ENCODE measurements at places on chromosomes 1 and 21.

- DNase-seq, result peak; percentile 5
Measured at GRCh38 chr1:186775881-186776560, 52.7 kb upstream of the PLA2G4A start.

GRCh38 chr1:183263886-183264602, 78.0 kb downstream of the LAMC2 start:
- DNase-seq, result no peak

DNA sequence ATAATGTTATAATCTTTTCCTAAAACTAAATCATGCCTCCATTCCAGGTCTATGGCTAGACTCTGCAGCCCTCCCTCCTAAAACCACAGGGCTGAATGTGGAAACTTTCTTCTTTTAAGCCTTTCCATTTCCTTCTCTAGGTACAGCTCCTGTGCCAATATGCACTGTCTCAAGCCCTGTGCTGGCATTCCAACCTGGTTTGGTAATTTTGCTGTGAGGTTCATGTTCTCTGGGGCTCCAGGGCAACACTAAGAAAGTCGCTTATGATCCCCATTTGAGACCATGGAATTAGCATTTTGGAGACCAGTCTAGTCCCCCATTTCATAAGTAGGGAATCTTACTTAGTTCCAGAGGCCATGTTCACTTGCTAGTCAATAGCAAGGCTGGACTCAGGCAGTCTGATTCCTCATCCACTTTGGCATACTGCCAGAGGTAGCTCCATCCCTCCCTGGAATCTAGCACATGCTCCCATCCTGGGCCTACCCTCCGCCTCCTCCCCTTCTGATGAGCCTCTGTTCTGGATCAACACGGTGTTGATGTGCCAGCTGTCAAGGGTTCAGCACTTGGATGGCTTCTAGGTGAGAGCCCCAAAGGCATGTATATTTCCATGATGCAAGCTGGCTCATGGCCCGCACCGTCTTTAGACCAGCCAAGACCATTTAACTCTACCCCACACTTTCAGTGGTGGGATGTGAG, 36.5 kb downstream of the ZMYND12 start:
- DNase-seq, result no peak

- DNase-seq, result no peak
Measured at GRCh38 chr1:232016616-232017015, 390.0 kb downstream of the DISC1 start.

- no peak for DNase-seq
Measured at GRCh38 chr1:193408782-193409293, 222.4 kb upstream of the B3GALT2 start.

GRCh38 chr1:68745011-68745410, 248.1 kb upstream of the DEPDC1 start:
- no peak for DNase-seq

- DNase-seq, result no peak
Measured at GRCh38 chr1:11874258-11874562, 15.5 kb upstream of the NPPB start.

GRCh38 chr1:14783592-14783886, 185.1 kb downstream of the KAZN start:
- DNase-seq, result no peak

DNA sequence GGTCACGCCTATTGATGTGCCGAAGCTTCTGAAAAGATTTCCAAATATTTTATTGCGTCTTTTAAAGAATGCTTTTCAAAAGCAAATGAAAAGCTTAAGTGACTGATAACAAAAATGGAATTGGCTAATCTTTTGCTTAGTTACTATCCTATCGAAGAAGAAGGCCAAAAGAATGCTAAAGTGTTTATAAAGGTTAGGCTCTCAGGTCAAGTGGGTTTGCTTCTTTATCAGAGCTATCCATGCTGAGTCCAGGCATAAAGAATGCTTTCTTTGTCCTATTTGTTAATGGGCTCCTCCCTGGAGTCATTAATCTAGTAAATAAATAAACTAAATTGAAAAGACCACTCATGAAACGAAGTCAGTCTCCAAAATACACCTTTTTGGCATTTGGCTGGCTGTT, 133.4 kb upstream of the LYPLAL1 start:
- no peak for DNase-seq

DNA sequence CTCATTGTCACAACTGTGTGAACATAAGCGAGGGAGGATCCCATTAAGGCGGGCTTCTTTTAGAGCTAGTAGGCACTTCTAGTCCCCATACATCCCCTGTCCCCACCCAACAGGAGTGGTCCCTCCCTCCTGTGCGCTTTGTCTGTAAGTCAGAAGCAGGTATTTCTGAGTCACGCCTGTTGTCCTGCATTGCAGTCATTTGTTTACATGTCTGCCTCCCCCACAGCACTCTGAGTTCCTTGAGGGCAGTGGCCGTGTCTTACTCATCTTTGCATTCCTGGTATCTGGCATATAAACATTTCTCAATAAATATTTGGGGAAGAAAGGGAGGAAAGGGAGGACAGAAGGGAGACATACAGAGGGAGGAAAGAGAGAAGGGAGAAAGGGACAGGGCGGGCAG, 40.3 kb downstream of the PLEKHA6 start:
- DNase-seq, result peak; percentile 93

- no peak for DNase-seq
Measured at GRCh38 chr1:173445164-173445563, 32.0 kb upstream of the PRDX6 start.

- no peak for DNase-seq
Measured at GRCh38 chr21:44524414-44525371, 15.3 kb downstream of the KRTAP10-1 start.

DNA sequence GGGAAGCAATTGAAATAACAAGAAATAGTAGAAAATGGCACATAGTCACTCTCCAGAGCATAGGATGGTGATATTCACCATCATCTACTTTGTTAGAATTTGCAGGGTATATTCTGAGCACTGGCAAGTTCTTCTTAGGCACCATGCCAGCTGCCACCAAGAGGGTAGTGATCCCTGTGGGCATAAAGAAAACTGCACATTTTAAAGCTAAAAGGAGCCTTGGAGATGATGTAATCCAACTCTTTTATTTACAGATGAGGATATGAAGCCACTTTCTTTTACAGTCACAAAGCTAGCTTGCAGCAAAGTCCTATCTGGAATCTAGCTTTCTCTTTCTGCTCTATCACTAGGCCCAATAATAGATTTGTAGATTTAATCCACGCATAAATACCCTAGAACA, 69.0 kb downstream of the PTGER3 start:
- DNase-seq, result no peak

DNA sequence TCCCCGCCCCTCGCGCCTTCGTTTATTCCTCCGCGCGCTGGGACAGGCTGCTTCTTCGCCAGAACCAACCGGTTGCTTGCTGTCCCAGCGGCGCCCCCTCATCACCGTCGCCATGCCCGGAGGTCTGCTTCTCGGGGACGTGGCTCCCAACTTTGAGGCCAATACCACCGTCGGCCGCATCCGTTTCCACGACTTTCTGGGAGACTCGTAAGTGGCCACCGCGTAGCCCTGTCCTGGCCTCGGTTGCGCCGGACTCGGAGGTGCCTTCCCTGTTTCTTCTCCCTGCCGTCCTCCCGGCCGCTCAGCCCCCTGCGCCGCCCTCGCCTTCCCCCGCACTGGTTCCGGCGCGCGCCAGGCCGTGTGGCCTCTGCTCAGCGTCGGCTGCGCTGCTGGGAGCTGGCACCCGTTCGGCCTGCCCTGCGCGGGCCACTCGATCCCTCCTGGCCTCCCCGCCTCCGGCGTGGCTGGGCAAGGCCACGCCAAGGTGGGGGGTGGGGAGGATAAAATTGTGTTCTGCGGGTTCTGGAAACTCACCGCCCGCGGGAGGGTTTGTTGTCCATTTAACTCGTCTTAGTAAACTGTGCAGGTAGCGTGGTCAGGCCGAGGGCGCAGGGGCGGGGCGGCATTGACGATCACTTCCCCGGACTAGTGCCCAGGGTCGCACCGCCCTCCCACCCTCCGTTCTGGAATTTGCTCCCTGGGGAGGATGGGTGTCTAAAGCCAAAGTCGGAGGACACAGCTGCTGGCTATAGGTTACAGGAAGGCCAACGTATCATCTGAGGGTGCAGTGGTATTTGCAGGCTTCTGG, at the start of gene PRDX6:
Gene PRDX6, plus strand, starts transcription at position 50 of the 808 bp plus-strand sequence. Its CDS starts 63 bp downstream, at position 113.
- DNase-seq, result peak; percentile 53

GRCh38 chr1:226061841-226062557, 517 bp upstream of the H3-3A start:
- DNase-seq, result peak; percentile 92

DNA sequence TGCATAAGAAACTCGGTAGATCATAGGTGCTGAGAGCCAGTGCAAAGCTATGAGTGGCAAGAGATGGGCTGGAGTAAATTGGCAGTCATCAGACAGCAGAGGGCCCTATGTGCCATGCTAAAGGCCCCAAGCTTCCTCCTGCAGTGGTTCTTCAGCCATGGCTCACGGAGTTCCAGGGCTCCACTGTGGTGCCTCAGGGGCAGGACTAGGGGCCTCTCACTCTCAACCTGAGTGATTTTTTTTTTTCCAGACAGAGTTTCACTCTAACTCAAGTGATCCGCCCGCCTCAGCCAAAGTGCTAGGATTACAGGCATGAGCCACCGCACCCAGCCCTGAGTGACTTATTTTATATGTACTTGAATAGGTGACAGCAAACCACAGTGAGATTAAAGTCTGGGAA, 10.4 kb upstream of the GJA8 start:
- no peak for DNase-seq

- no peak for DNase-seq
Measured at GRCh38 chr21:39258207-39258606, 55.2 kb downstream of the BRWD1 start.

- no peak for DNase-seq
Measured at GRCh38 chr1:111690306-111690617, 48.9 kb downstream of the INKA2 start.

DNA sequence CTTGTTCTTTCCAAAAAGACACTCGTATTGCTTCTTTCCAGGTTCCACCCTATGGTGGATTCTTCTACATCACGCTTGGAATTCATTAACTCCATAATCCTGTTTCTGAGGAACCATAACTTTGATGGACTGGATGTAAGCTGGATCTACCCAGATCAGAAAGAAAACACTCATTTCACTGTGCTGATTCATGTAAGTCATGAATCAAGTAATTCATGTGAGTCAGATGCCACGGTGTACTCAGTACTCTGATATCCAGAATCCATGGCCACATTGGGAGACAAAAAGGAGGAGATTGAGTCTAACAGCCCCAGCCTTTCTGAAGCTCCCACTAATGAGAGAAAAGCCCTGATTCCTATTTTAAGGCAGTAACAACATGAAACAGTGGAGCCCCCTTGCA, 7.4 kb downstream of the CHI3L2 start:
- peak; percentile 34 for DNase-seq

- DNase-seq, result no peak
Measured at GRCh38 chr1:173451981-173452380, 25.2 kb upstream of the PRDX6 start.

DNA sequence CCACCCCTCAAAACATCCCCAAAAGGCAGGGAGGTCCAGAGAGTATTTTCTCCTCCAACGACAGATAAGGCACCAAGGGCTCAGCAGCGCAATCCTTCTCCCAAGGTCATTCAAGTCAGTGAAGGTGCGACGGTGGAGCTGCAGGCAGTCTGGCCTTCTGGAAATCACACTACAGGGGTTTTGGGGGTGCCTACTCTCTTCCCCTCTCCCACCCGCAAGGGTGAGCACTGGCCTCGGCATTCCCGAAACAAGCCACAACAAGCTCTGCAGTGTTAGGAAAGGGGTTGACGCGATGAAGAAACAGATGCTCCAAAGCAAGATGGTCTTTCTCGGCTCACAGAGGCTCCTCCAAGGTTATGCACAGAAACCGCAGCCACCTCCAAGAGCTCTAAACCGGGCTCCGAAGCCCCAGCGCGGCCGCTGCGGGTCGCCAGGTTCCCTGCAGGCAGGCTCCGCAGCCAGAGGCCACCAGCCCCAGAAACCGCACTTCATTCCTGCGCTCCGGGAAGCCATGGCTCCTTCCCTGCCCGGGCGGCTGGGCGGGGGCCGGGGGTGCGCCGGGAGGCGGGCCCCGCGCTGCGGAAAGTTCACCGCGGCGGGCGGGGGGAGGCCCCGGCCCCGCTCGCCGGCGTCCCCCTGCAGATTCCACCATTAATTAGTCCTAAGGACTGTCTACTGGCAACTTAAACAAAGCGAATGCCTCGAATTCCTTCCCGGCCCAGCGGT, 1.1 kb downstream of the LUZP1 start:
- DNase-seq, result peak; percentile 84

- no peak for DNase-seq
Measured at GRCh38 chr1:233355841-233356704, 28.5 kb downstream of the MAP3K21 start.

- peak; percentile 55 for DNase-seq
Measured at GRCh38 chr21:38955495-38955894, 149.8 kb downstream of the ETS2 start.

DNA sequence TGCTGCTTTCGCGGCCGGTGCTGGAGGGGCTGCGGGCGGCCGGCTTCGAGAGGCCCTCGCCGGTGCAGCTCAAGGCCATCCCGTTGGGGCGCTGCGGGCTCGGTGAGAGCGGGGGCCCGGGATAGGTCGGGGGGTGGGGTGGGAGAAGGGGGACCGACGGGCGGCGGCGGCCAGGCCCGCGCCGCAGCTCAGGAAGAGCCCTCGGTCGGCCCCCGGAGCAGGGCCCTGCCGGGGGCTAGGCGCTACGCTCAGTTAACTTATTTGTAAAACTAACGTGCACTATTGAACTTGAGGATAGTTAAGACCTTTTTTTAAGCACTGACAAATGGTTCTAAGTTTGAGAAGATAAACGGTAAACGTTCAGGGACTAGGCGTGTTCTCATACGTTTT, 418 bp downstream of the DDX20 start:
- peak; percentile 30 for DNase-seq

GRCh38 chr1:172357753-172358385, 62.6 kb upstream of the C1orf105 start:
- no peak for DNase-seq

GRCh38 chr1:177410179-177410766, 239.5 kb downstream of the BRINP2 start:
- no peak for DNase-seq

DNA sequence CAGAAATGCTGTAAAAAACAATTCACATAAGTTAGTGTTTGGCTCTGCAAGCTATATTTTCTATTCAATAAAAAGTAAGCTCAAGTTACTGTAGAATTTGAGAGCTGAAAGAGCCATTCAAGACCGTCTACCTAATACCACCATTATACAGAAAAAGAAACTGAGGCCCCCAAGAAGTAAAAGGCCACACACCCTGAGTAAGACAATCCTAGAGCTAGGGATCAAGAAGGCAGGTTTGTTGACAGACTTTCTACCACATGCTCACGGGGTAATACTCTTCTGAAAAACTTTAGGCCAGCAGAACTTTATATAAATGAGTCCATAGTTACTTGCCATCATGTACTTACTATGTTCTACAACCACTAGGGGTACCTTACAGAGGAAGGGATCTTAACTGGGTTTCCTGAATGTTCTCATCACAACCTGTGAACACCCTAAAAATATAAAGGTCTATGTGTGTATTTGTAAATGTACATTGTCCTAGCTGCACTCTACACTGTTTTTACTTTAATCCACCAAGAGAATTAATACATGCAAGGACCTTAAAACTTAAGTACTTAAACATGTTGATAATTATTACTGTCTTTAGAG, 2.7 kb downstream of the PSMG1 start:
- DNase-seq, result no peak

GRCh38 chr1:205709059-205709398, 28.7 kb upstream of the SLC45A3 start:
- DNase-seq, result no peak

GRCh38 chr1:53413175-53414001, 45.8 kb upstream of the DMRTB1 start:
- DNase-seq, result peak; percentile 55

GRCh38 chr1:208234721-208235120, 9.5 kb downstream of the PLXNA2 start:
- DNase-seq, result no peak

Data from RWPE1 (cell line).